Brain (organoid and tissue), 16 donors: ENCODE measurements at places on chromosomes 1 and 21.

- DNase-seq, result no peak
These were observed 35.7 kb downstream of the EDN2 start for GRCh38 chr1:41448821-41449220.

DNA sequence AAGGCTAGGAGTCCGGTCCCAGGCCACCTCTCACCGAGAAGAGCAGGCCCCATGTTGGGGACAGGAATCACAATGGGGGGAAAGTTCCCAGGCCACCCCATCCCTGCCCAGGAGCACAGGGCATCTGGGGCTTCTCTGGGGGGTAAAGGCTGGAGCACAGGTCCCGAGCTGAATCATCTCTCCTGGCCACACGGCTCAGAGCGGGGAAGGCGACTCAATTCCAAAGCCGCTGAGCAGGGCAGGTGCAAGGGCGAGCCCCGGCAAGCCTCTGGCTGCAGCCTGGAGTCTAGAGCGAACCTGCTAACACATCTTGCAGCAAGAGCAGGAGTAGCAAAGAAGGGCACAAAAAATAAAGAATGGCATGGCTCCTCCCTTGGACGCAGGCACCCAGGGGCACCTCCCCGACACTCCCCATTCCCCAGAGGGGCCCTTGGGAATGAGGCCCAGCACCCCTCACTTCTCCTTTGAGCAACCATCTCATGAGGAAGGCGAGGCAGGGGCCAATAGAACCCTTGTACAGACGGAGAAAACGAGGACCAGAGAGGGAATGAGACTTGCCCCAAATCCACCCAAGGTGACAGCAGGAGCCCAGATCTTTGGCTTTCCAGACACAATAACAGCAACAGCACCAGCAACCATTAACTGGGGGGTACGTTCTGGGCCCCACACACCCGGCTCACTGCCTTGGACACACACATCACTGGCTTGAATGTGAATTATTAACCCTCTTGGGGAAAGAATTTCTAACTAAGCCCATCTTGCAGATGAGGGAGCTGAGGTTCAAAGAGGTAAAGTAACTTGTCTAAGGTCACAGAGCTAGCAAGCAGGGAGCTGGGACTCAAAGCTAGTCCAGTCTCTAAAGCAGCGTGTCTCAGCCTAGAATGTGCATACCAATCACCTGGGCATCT is 20.7 kb upstream of the ALDH4A1 start:
- no peak for DNase-seq

DNA sequence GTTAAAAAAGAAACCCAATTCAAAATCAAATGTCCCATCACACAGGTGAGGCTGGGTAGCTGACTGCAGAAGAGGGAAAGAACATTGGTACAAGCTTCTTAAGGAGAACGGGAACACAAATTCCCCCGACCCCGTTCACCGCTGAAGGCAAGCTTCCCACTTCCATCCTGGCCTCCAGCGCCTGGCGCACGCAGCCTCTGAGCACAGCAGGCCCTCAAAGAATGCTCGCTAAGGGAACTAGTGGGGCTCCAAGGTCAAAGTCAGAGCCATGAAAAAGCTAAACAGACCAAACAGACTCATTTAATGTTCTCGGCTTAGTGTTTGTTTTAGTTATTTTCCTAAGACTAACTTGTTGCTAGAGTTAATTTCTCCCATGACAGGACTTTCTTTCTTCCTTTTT is 63.7 kb downstream of the SIM2 start:
- no peak for DNase-seq

- no peak for DNase-seq
These were observed 28.1 kb upstream of the RNPC3 start for GRCh38 chr1:103497404-103497803.

GRCh38 chr1:85090225-85090624 is 41.9 kb upstream of the MCOLN3 start:
- DNase-seq, result no peak
